ENCODE measurements at places on chromosomes 1 and 21.

- peak; percentile 68 for DNase-seq
Measured at GRCh38 chr1:67957066-67957465, 93.4 kb downstream of the DIRAS3 start.

DNA sequence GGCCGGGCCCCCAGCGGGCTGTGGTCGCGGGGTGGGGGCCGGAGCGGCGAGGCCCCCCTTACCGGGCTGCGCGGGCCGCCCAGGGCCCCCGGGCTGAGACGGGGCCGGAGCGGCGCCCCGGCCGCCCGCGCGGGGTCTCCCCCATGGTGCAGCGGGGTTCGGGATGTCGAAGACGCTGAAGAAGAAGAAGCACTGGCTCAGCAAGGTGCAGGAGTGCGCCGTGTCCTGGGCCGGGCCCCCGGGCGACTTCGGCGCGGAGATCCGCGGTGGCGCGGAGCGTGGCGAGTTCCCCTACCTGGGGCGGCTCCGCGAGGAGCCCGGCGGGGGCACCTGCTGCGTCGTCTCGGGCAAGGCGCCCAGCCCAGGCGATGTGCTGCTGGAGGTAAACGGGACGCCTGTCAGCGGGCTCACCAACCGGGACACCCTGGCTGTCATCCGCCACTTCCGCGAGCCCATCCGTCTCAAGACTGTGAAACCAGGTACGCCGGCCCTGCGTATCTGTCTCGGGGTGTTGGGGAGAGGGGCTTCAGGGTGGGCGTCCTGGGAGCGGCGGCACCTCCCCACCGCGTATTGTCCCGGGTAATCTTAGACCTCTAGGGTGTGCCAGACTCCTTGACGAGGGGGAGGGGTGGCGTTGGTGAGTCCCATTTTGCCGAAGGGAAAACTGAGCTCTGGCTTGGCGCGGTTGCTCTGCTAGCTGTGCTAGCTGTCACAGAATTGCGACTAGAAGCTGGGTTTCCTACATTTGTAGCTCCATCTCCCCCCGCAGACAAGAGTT, 745 bp downstream of the MAGI3 start:
- DNase-seq: peak; percentile 57

- no peak for DNase-seq
Measured at GRCh38 chr21:20902511-20902910, 95.7 kb upstream of the NCAM2 start.

DNA sequence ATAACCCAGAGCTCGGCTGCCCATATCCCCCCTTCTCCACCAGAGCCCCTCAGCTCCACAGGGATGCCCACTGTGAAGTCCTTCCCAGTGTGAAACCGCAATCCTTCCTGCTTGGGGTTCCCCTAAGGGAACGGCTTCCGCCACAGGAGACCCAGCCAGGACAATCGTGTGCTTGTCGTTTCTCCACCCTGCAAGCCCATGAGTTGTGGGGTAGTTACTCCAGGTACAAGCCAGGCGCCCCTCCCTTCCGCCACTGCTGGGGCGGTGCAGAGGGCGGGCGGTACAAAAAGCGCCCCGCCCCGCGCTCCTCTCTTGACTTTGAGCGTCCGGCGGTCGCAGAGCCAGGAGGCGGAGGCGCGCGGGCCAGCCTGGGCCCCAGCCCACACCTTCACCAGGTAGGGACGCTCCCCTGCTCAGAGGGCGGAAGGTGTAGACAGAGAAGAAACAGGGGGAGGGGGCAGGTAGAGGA, at the start of gene TINAGL1:
Gene TINAGL1 (plus strand): TSS at position 315 of the 469 bp plus-strand sequence. CDS start 634 bp downstream, outside the sequence.
- DNase-seq: no peak

DNA sequence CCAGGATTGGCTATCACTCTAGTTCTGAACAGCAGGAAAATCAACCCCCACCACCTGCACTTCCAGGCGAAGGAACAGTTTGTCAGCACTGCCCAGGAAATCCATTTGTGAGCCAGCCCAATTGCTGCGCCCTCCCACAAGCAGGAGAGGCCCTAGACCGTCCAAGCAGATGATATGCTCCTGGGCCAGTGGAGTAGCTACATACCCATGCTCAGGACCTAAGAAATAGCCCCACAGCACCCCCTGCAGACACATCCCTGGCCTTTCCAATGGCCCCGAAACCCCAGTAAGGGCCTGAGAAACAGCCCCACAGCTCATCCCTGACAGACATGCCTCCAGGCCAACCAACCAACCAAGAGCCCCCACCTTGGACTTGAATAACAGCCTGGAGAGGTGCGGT, 111.5 kb upstream of the ZC3H11B start:
- no peak for DNase-seq

DNA sequence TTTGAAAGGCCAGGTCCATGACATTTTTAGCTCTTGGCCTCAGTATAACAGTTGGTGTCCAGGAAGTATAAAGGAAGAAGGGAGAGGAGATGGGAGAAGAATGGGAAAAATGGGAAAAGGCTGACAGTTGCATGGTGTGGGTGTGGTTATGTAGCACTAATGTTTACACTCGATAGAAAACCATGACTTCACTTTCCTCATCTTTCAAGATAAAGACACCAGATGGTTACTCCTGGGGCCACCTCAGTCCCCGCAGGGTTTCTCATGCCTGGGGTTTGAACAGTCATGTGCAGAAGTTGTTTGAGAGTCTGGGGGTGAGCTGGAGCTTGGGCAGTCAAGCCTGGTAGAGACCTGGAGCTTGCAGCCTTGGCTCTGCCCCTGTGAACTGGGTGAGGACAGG, 7.9 kb downstream of the PGBD2 start:
- no peak for DNase-seq

- DNase-seq: peak; percentile 72
Measured at GRCh38 chr1:78475888-78476610, 14.7 kb upstream of the PTGFR start.

GRCh38 chr1:65393347-65393746, 27.1 kb upstream of the LEPR start:
- peak; percentile 58 for DNase-seq

GRCh38 chr1:235093696-235094592, 34.7 kb downstream of the TOMM20 start:
- peak; percentile 86 for DNase-seq

- peak; percentile 61 for DNase-seq
Measured at GRCh38 chr1:17170571-17170970, 34.4 kb upstream of the PADI1 start.

DNA sequence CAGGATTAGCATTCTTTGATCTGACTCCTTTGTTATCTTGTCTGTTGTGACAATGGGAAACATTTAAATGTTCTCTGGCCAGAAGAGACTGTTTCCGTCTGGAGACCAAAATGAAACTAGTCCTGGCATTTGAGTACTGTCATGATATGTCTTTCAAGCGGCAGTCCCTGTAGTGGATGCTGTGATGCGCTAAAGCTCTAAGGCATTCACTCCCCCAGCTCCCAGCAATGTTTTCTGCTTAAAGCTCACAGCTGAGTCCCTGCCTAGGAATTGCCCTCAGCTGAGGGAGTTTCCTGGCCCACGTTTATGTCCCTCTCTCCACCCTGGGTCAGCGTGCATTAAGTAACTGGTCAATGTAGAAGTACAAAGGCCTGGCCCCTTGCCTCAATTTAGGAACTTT, 109.4 kb downstream of the UCHL5 start:
- no peak for DNase-seq

GRCh38 chr1:6447016-6447817, 18.8 kb downstream of the TNFRSF25 start:
- no peak for DNase-seq

DNA sequence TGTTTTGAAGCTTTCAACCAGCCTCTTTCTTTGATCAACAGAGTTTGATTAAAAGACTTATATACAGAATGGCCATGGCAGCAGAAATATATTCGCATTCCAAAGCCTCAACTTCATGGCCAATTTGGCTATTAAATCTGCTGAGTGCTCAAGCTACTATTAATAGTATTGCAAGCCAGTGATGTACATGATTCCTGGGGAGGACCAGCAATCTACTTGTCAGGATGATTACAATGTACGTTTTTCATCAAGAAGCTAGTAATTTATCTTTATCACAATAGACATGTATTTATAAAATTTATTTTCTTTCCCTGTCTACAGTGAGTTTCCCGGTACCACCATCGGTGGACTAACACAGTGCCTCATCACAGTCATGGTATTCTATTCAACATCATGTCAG, 515.5 kb downstream of the AMY1C start:
- DNase-seq: no peak

DNA sequence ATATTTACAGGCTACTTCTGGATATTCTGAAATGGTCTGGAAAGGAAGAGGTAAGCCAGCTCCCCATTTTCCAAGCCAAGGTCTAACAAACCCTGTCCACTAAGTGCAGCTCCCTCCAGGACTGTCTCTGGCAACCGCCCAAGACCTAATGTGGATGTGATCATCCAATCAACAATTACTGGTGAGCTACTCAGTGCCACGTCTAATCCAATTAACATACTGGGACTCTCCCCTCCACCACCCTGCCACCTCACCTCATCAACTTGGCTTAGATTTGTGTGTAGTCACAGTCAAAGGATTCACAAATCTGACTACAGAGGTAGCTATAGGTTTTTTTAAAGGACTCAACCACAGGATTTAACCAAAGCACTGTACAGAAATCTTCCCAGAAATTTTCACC, 25.4 kb upstream of the S100A7 start:
- DNase-seq: no peak

DNA sequence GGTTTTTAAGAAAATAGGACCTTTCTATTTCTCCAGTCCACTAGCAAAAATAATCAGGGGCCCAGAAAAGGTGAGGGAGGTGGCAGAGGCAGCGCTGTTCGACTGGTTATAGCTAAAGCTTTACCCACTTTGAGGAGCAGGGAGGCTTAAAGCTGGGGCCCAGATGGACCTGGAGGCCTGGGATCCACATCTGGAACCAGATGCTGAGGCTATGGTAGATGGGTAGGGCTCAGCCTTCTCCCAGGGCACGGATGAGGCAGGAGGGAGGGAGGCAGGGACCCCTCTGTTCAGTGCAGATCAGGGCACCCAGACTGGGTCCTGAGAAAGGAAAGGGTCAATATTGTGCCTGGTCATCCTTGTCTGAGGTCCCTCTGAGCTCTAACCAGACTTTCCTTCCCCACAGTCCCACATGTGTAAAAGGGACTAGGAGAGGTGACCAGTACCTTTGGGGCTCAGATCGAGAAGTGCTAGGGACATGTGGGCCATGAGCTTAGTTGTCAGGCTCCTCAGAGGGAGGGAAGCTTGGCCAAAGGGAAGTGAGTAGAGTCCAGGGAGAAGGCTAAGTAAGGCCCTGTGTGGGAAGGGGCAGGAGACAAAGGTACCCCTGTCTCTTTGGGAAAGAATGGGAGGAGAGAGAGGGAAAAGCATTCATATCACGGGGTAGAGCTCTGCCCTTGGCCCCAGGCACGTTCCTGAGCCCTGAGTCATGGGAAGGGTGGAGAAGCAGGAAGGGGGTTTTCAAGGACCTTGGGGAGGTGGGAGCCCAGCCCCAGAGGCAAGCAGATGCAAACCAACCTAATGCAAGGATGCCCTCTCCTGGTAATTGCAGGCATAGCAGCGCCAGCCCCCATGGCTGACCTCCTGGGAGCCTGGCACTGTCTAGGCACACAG, 15.4 kb downstream of the LMNA start:
- peak; percentile 98 for DNase-seq

GRCh38 chr21:42311816-42312625, 3.2 kb downstream of the TFF3 start:
- no peak for DNase-seq

DNA sequence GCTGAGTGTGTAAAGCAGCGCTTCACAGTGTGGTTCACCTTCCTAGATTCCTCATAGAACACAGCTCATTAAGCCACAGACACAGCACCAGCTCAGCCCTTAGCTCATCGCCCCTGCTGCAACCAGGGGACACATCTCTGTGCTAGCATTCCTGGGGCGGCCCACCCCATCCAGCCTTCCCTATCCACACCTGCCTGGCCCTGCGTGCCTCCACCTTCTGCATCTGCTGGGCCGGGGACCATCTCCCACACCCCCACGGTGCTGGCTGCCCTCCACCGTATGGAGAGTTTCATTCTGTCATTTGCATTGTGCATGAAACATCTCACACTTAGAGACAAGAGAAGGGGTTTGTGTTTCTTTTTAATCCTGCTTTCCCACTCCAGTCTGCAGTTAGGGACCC, 35.8 kb upstream of the PRSS38 start:
- DNase-seq: no peak

DNA sequence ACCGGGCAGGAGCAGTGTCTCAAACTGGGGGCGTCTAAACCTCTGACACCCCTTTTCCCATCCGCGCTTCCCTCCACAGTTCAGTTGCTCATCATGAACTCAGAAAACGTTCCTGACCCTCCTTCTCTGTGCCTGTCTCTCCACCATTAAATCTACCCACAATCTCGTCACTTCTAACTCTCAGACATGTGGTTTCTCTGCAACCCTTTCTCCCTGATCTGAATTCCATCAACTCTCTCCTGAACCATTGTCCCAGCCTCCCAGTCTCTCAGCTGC, 3.8 kb downstream of the TTC34 start:
- no peak for DNase-seq

DNA sequence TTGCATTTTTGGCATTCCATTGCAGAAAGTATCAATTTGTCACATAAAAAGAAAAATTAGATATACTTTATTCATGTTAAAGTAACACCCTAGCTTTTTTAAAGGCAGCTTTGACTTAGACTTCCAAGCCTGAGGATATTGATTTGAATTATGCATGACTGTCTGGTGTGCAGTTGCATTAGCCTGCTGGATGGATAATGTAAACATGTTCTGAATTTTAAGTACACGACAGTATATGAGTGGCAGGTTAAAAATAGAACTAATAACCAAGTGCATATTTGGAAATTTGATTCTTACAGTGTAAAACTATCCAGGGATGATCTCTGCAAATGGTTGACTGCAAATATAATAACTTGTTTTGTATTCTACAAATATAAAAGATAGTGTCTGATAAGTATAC, 124.0 kb downstream of the SYT14 start:
- no peak for DNase-seq

DNA sequence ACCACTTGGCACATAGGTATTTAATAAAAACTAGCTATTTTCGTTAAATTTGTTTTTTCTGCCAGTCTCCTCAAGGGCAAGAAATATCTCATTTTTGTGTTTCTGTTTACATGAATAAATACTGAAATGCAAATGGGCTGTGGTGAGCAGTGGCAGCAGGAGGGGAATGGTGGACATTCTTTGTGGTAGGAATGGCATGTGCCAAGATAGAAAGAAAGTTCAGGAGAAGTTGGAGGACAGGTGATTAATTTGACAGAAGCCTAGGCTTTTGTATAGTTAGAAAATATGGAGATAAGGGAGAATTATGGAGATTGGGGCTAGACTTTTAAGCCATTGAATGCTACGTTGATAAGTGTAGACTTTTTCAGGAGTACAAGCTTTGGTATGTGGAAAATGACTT, 8.6 kb downstream of the RAP1A start:
- DNase-seq: no peak

- no peak for DNase-seq
Measured at GRCh38 chr21:35587841-35588380, 472.4 kb downstream of the SETD4 start.
